ENCODE measurements at places on chromosomes 1 and 21. TPM values are rescaled to one million over a fixed set of nuclear protein-coding genes. Genes with fewer than 3 reads are reported as not detected.

Gene SPATA45
- 0.86 TPM for total RNA-seq

GRCh38 chr1:116934586-116935207, 25.0 kb downstream of the PTGFRN start:
- DNase-seq = no peak

Gene SPRR2D
- not detected for total RNA-seq

Gene APOBEC4
- total RNA-seq = not detected

Gene RPE65
- total RNA-seq = not detected

- DNase-seq = no peak
Observed at GRCh38 chr1:22071511-22071910, 19.0 kb downstream of the CDC42 start.
